Thoracic aorta (tissue), 2 donors: ENCODE measurements at places on chromosomes 1 and 21. TPM values are rescaled to one million over a fixed set of nuclear protein-coding genes. Genes with fewer than 3 reads are reported as not detected.

- no peak overlapping the region for H3K27ac ChIP-seq
- H3K36me3 ChIP-seq, result no peaks in the 10 kb centered on the region
- no peaks in the 10 kb centered on the region for H3K27me3 ChIP-seq
- DNase-seq, result no peak
- peaks cover 9% of the 10 kb centered on the region for H3K4me1 ChIP-seq
Observed at GRCh38 chr1:100616121-100616621, 78.2 kb downstream of the GPR88 start.

PBX1 gene
- total RNA-seq, result 53.1 TPM

DNA sequence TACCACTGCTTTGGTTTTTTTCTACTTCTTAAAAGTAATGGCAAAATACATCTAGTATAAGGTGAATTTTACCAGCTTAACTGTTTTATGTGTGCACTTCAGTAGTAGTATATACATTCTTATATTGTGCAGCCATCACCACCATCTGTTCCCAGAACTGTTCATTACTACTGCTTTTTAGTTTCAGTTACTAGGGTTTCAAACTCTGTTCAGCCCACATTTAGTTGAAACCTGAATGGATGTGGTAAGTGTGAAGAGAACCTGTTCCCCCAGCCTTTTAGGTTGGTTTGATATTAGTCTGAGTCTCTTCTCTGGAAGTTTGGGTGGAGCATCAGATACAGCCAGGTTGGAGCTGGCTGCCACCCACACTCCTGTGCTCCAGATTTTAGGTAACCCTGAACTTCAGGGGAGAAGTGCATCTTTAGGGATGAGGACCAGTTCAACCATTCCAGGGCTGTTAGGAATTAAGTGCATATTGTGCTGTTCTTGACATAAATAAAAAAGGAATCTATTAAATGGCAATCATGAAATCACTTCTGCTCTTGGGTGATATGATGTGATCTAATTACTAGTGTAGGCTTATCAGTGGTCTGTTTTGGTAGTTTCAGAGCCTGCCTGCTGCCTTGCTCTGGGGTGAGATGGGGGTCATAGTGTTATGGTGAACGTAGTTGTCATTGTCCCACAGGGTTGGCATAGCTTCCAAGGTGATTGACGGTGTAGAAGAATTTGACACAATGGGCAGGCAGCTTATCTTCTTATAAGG, 32.1 kb downstream of the URB2 start:
- DNase-seq, result no peak
- no peaks in the 10 kb centered on the region for H3K4me1 ChIP-seq
- no peak overlapping the region for H3K27ac ChIP-seq
- peaks cover 4% of the 10 kb centered on the region for H3K36me3 ChIP-seq
- H3K4me3 ChIP-seq, result no peak overlapping the region

DNA sequence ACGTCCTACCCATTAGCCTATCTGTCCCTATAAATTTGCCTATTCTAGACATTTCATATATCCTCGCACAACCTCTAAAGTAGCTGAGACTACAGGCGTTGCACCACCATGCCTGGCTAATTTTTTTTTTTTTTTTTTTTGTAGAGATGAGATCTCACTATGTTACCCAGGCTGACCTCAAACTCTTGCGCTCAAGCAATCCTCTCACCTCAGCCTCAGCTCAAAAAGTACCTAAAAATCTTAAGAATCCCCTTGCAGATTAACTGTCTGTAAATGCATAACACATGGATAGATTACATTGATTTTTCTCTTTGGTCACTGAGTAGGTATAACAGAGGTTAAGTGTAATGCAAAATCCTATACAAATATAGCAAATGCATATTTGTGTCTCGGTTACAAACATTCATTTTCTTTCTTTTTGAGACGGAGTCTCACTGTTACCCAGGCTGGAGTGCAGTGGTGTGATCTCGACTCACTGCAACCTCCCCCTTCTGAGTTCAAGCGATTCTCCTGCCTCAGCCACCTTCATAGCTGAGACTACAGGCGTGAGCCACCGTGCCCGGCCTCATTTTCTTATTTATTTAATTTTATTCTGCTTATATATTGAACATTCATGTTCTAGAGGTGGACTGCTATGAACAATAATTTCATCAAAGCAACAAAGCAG, 2.3 kb downstream of the HORMAD1 start:
- no peaks in the 10 kb centered on the region for H3K27me3 ChIP-seq
- no peak overlapping the region for H3K4me3 ChIP-seq
- H3K4me1 ChIP-seq, result no peaks in the 10 kb centered on the region
- no peak overlapping the region for H3K27ac ChIP-seq
- no peak for DNase-seq

DNA sequence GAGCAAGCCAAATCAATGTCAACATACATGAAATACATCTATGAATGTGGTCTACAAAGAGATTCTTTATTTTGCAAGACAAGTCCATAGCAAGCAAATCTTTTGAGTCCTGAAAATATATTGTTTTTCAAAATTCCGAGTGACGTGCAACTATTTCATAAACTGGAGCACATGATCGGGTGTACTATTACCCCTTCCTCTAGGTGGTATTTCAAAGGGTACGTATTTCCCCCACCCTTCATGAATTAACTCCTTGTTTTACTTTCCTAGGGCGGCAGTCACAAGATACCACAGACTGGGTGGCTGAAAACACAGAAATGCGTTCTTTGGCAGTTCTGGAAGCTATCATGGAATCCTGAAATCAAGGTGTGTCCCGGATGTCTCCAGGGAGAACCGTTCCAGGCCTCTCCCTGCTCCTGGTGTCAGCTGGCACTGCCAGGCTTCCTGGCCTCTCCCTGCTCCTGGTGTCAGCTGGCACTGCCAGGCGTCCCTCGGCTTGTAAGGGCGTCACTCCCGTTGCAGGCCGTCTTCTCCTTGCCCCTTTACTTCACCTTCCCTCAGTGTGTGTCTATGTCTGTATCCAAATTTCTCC, 55.3 kb downstream of the RIPK4 start:
- no peak overlapping the region for H3K27ac ChIP-seq
- no peaks in the 10 kb centered on the region for H3K27me3 ChIP-seq
- no peak overlapping the region for H3K4me3 ChIP-seq
- no peaks in the 10 kb centered on the region for H3K36me3 ChIP-seq
- no peak for DNase-seq
- H3K4me1 ChIP-seq, result peaks cover 6% of the 10 kb centered on the region

DNA sequence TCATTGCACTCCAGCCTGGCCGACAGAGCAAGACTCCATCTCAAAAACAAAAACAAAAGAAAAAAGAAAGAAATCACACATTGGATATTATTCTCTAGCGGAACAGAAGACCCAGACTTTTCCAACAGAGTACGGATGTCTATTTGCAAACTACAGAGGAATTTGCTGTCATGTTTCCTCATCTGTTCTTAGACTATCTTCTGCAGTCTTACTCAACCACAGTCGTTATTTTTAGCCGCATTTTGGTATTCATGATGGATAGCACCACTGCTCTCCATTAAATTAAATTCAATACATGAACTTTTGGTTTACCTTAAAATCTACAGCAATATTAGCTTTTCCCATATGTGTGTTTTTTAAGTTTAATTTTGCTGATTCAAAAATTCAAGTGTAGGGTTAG, 14.2 kb upstream of the HEATR1 start:
- no peak overlapping the region for H3K27ac ChIP-seq
- H3K4me3 ChIP-seq, result no peak overlapping the region
- no peaks in the 10 kb centered on the region for H3K27me3 ChIP-seq
- DNase-seq, result no peak

RAD54L gene
- 0.68 TPM for total RNA-seq

PIK3CD gene
- total RNA-seq, result 18.7 TPM

GRCh38 chr1:92968138-92969032, 7.1 kb upstream of the DIPK1A start:
- no peak for DNase-seq
- H3K36me3 ChIP-seq, result no peaks in the 10 kb centered on the region
- no peak overlapping the region for H3K27ac ChIP-seq
- H3K4me1 ChIP-seq, result peaks cover 5% of the 10 kb centered on the region

SPATA21 gene
- total RNA-seq, result not detected

ADAMTS1 gene
- 357 TPM for total RNA-seq

- H3K36me3 ChIP-seq, result no peaks in the 10 kb centered on the region
- peaks cover 41% of the 10 kb centered on the region for H3K4me1 ChIP-seq
- no peak for DNase-seq
- H3K27ac ChIP-seq, result no peak overlapping the region
- H3K4me3 ChIP-seq, result no peak overlapping the region
Observed at GRCh38 chr1:198199105-198199504, 42.3 kb downstream of the NEK7 start.

- DNase-seq, result no peak
- peaks cover 14% of the 10 kb centered on the region for H3K4me1 ChIP-seq
- H3K4me3 ChIP-seq, result no peak overlapping the region
- no peak overlapping the region for H3K27ac ChIP-seq
Observed at GRCh38 chr1:205936846-205937586, 6.2 kb downstream of the SLC26A9 start.

DNA sequence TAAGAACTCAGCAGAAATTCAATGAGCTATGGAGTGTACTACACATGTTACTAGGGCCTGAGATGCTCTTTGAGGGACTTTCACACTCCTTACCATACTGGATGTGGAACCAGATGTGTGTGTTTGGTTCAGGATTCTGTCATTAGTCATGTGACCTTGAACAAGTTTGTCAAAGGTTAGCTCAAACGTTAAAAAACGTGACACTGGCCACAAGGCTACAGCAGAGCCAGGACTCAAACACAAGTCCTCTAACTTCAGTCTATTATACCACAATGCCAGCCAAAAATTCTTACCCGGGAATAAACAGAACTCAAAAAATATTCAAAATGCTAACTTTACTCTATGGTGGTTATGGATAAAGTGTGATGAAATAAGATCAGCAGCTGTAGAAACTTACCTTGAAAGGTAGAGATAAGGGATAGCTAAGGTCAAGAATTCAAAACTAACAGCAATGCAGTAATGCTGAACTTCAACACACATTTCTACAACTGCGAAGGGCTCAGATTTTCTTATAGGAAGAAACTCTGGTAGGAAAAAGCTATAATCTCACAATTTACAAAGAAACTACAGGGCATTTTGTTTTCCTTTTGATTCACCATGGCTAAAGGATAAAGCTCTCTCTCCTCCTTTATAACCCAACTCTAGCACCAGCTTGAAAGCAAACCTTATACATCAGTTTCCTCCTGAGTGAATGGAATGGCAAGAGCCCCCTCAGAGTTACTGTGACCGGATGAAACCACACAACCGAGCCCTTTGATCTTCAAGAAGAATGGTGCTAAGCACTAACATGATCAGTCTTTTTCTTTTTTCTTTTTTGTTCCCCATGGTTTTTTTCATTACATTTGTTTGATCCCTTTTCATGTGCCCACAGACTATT, 233.9 kb downstream of the SLC45A1 start:
- H3K27me3 ChIP-seq, result no peaks in the 10 kb centered on the region
- H3K4me1 ChIP-seq, result peaks cover 6% of the 10 kb centered on the region
- H3K4me3 ChIP-seq, result no peak overlapping the region
- no peak for DNase-seq
- H3K36me3 ChIP-seq, result no peaks in the 10 kb centered on the region
- no peak overlapping the region for H3K27ac ChIP-seq

DNA sequence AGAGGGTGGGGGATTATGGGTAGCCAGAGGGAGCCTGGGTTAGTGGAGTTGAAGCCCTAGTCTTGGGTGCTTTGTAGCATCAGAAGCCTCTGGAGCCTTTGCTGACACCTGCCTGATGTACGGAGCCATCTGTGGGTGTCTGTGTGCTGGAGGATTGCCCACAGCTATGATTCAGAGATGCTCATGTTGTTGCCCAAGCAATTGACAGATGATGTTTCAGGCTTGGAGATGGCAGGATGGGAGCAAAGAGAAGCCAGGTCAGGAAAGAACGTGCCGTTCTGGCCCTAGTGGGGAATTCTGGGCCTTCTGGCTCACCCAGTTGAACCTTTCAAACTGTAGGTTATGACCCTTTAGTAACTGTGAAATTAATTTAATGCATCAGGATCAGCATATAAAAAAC, 27.6 kb downstream of the COQ8A start:
- H3K4me3 ChIP-seq, result no peak overlapping the region
- H3K27ac ChIP-seq, result no peak overlapping the region
- DNase-seq, result no peak
- H3K36me3 ChIP-seq, result peaks cover 12% of the 10 kb centered on the region
- H3K4me1 ChIP-seq, result no peaks in the 10 kb centered on the region

CR2 gene
- total RNA-seq, result 0.21 TPM

DNA sequence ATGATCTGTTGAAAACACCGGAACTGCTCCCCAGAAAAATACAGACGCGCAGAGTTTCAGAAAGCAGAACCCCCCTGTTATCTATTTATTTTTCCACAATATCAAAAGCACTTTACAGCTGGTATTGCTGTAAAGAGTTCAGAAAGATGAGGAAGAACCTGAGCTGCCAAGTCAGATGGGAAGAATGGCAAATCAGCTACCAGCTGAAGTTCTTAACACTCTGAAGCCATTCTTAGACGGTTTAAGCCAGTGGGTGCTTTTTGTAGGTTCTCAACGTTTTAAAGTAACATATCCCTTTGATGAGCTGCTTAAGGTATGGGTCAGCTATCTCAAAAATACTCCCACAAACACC, 714 bp upstream of the AKIRIN1 start:
- peak overlapping the region; percentile 100 for H3K4me3 ChIP-seq
- peak overlapping the region; percentile 95 for H3K27ac ChIP-seq
- H3K36me3 ChIP-seq, result no peaks in the 10 kb centered on the region
- DNase-seq, result no peak

LAMC2 gene
- 4.5 TPM for total RNA-seq

- H3K36me3 ChIP-seq, result no peaks in the 10 kb centered on the region
- no peak overlapping the region for H3K27ac ChIP-seq
- H3K27me3 ChIP-seq, result no peaks in the 10 kb centered on the region
- no peaks in the 10 kb centered on the region for H3K4me1 ChIP-seq
- DNase-seq, result peak; percentile 33
Observed at GRCh38 chr1:209860293-209860881, 32.6 kb downstream of the UTP25 start.

GRCh38 chr1:10610901-10611600, 136.3 kb downstream of the PEX14 start:
- no peak overlapping the region for H3K4me3 ChIP-seq
- no peak for DNase-seq
- H3K4me1 ChIP-seq, result no peaks in the 10 kb centered on the region

DNA sequence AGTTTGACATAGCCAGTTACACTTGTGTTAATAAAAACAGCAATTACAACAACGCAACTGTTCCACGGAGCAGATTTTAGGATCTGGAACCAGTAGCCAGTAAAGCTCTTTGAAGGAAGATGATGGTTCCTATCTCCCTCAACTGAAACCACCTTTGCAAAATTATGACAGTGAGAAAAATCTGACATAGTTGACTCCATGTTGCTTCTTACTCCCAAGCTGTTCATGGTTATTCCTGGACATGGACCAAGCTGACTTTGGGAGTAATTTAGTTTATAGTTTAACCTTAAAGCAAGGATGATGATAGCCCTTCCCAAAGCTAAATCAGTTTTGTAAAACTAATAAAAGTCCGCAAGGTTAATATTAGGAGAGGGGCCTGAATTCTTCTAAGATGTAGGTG, 518.0 kb upstream of the ZP4 start:
- no peaks in the 10 kb centered on the region for H3K27me3 ChIP-seq
- no peaks in the 10 kb centered on the region for H3K36me3 ChIP-seq
- DNase-seq, result no peak
- no peaks in the 10 kb centered on the region for H3K4me1 ChIP-seq

HRNR gene
- not detected for total RNA-seq

GRCh38 chr1:240475832-240476231, 136.1 kb downstream of the GREM2 start:
- H3K36me3 ChIP-seq, result no peaks in the 10 kb centered on the region
- H3K4me1 ChIP-seq, result no peaks in the 10 kb centered on the region
- no peak overlapping the region for H3K27ac ChIP-seq
- no peak for DNase-seq

GRCh38 chr1:180241716-180242544, 11.9 kb downstream of the LHX4 start:
- H3K36me3 ChIP-seq, result no peaks in the 10 kb centered on the region
- peaks cover 19% of the 10 kb centered on the region for H3K27me3 ChIP-seq
